CD4-positive, CD25-positive, alpha-beta regulatory T cell (primary cell): ENCODE measurements at places on chromosomes 1 and 21. TPM values are rescaled to one million over a fixed set of nuclear protein-coding genes. Genes with fewer than 3 reads are reported as not detected.

GRCh38 chr1:39927538-39927937 is 25.8 kb upstream of the MYCL start:
- DNase-seq = no peak

GRCh38 chr21:22885614-22886013 is 1887.4 kb downstream of the NCAM2 start:
- DNase-seq = no peak

GRCh38 chr1:83515578-83516154 is 483.3 kb downstream of the TTLL7 start:
- DNase-seq = peak; percentile 50

DNA sequence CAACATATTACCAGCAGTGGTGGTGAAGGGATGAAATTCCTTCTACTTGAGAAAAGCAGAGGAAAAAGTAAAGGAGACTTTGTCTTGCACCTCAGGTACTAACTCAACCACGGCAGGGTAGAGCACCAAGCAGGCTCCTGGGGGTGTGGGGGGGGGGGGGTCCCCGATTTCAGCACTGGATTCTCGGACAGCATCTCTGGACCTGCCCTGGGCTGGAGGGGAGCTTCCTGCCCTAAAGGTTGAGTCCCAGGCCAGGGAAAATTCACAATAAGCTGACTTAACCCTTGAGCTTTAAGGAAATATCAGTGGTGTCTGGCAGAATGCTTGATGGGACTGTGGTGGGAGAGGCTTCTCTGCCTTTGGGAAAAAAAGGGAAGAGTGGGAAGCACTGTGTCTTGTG is 233.2 kb upstream of the CXADR start:
- no peak for DNase-seq

DNA sequence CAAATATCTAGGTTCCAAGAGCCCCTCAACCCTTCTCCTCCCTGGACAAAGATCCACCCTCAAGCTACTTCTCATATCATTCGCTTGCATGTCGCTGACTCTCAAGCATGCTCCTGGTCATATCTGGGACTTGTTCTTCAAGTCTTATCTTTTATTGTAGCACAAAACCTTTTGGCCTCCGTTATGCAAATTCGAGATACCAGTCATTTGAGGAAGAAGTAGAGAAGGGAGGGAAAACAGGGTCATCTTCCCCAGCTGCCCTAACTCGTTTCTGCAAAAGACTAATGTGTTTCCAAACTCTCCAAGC is 63.8 kb upstream of the ETS2 start:
- DNase-seq = no peak

DNA sequence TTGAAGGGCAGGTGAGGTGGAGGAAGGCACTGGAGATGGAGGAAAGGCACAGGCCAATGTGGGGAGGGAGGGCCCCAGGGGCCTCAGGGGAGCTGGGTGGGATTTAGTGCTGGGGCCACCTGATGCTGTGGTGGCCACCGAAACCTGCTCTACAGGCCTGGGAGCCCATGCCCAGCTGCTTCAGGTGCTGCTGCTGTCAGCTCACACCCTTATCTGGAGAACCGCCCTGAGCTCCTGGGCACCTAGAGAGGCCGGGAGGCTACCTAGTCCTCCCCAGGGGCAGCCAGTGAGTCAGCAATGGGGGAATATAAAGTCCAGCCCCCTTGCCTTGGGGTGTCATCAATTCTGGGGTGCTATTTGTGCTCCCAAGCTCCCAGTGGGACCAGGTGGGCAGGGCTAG is 12.2 kb downstream of the FAM131C start:
- DNase-seq = no peak

Gene CD101
- total RNA-seq = 14.9 TPM

DNA sequence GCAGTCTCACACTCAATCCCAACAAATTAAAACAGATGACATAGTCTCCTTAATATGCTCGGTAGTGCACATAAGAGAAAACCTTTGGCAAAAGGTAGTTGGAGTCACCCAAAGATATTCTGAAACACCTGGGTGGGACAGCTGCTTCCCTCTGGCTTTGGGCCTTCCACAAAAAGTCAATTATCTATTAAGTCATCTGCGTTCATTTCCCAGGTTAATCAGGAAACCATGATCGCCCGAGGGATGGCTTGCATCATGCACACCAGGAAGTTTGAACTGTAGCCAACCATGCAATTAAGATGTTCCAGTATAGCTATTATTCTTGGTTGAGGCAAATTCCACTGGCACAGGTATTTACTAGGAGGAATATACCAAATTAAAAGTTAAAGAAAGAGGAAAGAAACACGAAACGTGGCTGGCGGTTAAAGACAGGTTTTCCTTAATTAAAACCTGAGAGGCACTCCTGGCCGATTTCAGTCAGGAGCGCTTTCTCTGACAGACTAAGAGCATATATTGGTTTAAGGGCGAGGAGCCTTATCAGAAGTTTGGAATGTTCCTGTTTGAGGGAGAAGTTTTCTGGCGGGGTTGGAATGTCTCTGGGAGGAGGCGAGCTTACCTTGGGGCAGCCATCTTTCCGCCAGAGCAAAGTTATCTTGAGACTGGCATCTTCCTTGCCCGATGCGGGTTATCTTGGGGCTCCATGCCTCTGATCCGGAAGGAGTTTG is 19.9 kb downstream of the CLDN17 start:
- no peak for DNase-seq

DNA sequence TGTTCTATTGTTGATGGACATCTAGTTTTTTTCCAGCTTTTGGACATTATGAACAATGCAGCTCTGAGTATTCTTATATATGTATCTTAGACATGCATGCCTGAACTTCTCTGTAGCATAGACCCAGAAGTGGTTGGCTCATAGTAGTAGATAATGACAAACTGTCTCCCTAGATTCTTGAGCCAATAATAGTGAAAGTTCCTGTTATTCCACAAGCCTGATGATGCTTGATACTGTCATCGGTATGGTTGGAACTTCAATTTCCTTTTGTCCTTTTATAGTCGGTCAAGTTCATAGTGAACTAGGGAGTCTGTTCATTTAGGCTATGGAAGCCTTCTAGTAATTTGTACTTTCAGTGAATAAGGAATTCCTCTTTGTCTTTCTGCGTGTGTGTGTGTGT is 56.8 kb downstream of the MTR start:
- DNase-seq = no peak

GRCh38 chr1:7975212-7975865 is 13.8 kb downstream of the PARK7 start:
- DNase-seq = peak; percentile 32

DNA sequence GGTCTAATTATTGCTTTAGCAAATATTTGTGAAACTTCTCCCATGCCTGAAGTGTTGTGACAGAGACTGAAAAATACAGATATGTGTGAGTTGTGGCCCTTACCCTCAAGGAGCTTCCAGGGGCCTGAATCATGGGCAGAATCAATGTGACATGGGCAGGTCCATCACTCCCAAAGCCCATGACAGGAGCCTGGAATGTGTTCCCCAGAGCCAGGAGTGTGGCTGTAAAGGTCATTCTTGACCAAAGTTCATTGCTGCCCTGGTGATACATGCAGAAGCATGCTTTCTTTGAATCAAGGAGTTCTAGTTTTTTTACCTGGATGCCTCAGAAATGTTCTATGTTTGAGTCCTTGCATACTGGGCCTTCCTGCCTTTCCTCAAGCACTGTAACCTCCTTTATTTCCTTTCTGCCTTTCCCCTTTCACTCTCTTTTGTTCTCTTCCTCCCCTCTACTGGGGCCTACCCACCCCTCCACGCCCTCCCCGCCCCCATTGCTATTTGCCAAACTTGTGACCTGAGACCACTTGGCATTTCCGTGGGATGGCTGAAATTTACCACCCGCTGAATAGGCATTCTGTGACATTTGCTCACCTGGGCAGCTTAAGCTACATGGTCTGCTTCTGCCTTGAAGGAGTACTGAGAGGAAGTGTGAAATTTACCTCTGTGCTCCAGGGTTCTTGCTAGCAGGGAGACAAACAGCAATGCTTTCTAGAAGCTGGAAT is 19.7 kb downstream of the PBX1 start:
- no peak for DNase-seq

DNA sequence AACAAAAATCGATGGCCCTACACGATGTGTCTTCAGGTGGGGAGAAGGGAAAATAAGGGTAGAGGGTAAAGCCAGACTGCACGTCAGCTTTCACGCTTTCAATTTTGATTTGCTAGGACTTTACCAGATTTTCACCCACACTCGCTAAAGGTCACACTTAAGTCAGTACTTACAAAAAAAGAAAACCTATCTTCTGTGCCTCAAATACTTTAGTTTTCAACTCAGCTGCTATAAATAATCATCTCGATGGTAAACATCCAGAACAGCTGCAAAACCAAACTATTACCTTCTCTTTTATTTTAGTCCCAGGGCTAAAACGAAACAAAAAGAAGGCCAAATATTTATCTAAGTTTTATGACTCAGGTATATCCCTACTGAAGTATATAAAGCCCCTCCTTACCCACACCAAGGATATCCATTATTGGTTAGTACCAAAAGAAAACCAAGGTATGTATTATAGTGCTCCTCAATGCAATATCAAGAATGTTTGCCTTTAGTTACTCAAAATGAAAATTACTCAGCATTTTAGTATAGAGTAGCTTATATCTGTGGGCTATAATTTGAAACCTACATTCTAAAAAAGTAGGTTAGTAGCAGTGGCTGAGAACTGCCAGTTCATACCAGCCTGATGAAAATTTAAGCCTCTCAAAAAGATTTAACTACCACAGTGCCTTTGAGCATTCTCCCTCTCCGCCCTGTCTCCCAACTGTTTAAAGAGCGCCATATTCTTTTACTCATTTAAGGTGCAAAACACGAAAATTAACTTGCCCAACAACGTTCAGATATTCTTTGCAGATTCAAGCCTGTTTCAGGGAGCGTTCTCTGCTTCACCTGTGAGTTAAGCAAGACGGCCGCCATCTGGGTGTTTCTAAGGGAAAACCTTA is 1.5 kb downstream of the CSDE1 start:
- DNase-seq = peak; percentile 52

Gene S100A5
- total RNA-seq = 1.8 TPM

Gene LCE1F
- not detected for total RNA-seq

GRCh38 chr1:19621274-19621950 is 22.7 kb upstream of the NBL1 start:
- DNase-seq = no peak

Gene FBXO42
- total RNA-seq = 22.0 TPM

- no peak for DNase-seq
These were observed 777 bp upstream of the PLA2G2F start for GRCh38 chr1:20138346-20138745.

Gene C1orf185
- total RNA-seq = not detected

Gene CHTOP
- 85.1 TPM for total RNA-seq

GRCh38 chr1:15113146-15113545 is 40.4 kb upstream of the TMEM51 start:
- no peak for DNase-seq

GRCh38 chr1:11918799-11919519 is 7.3 kb downstream of the KIAA2013 start:
- DNase-seq = no peak

Gene HPCAL4
- total RNA-seq = 13.8 TPM

Gene LCE1A
- total RNA-seq = not detected

Gene CELF3
- not detected for total RNA-seq

- no peak for DNase-seq
These were observed 3.1 kb upstream of the MROH9 start for GRCh38 chr1:170932236-170932635.

Gene POFUT2
- total RNA-seq = 55.6 TPM

GRCh38 chr1:75625795-75626194 is 14.9 kb upstream of the SLC44A5 start:
- no peak for DNase-seq
